Activated CD4-positive, alpha-beta memory T cell treated with anti-CD3 and anti-CD28 coated beads, Interleukin-2, amount 10 ng/mL, durations not matched to agents 7 days and 5 days (primary cell): ENCODE measurements at places on chromosomes 2 and 18. TPM values are rescaled to one million over a fixed set of nuclear protein-coding genes. Genes with fewer than 3 reads are reported as not detected.

CLEC4F gene
- not detected for total RNA-seq

LRRC30 gene
- not detected for total RNA-seq

DNA sequence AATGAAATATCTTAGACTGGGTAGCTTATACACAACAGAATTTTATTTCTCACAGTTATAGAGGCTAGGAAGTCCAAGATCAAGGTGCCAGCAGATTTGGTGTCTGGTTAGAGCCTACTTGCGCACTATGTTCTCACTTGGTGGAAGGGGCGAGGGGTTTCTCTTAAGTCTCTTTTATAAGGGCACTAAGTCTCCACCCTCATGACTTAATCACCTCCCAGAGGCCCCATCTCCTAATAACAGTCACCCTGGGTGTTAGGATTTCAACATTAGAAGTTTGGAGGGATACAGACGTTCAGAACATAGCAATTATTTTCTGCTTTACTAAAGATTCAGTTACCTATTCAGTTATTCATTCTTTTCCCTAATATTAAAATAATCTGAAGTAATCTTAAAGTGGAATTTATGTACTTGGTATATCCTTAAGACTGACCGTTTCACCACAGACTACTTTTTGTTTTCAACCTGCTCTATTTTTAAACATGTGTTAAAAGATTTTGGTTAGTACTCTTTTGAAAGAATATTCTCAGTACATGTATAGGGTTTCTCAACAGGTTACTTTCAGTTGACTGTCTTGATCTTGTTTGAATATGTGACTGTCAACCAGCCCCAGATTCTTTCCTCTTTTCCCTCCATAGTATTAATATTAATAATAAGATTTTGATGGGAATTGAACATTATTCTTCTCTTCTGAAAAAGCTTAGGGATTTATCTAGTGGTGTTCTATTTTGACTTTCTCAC is 130.0 kb downstream of the TAF4B start:
- H3K36me3 ChIP-seq = peaks cover 7% of the 10 kb centered on the region
- H3K4me1 ChIP-seq = no peaks in the 10 kb centered on the region
- no peak overlapping the region for H3K4me3 ChIP-seq
- DNase-seq = no peak
- no peaks in the 10 kb centered on the region for H3K27me3 ChIP-seq
- H3K27ac ChIP-seq = no peak overlapping the region

GRCh38 chr2:160465406-160465805 is 28.2 kb downstream of the RBMS1 start:
- DNase-seq = no peak
- H3K27ac ChIP-seq = no peak overlapping the region
- no peak overlapping the region for H3K4me3 ChIP-seq
- H3K36me3 ChIP-seq = peaks cover 11% of the 10 kb centered on the region
- H3K4me1 ChIP-seq = peaks cover 24% of the 10 kb centered on the region
- no peaks in the 10 kb centered on the region for H3K27me3 ChIP-seq

DNA sequence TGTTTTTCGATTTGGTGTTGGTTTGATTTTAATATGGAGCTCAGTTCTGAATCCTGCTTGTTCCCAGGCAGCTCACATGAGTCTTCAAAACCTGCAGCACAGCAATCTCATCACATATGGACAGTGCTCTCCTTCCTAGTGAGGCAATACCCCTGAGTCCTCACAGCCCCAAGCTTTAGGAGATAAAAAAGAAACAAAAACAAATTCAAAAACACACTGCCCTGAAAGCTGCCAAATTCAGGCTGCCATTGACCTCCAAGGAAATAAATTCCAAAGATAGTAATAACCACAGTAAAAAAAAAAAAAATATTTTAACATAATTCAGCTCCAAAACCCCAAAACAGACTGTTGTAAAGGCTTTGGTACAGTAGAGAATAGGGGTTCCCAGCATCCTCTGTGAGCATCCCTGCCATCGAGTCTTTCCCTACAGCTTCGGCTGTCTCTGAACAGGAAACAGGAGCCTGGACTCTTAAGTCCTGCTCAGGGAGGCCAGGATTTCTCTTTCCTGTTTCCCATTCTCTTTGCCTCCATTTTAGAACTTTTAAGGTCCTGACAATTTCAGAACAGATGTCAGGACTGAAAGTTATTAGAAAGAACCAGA is 14.7 kb upstream of the SP3 start:
- peaks cover 3% of the 10 kb centered on the region for H3K27me3 ChIP-seq
- H3K4me1 ChIP-seq = no peaks in the 10 kb centered on the region
- no peak for DNase-seq
- no peaks in the 10 kb centered on the region for H3K36me3 ChIP-seq
- no peak overlapping the region for H3K4me3 ChIP-seq
- no peak overlapping the region for H3K27ac ChIP-seq

- peak; percentile 68 for DNase-seq
- no peak overlapping the region for H3K27ac ChIP-seq
- no peak overlapping the region for H3K4me3 ChIP-seq
- peaks cover 4% of the 10 kb centered on the region for H3K4me1 ChIP-seq
- no peaks in the 10 kb centered on the region for H3K36me3 ChIP-seq
These were observed 22.7 kb upstream of the GMPPA start for GRCh38 chr2:219475697-219476651.

DNA sequence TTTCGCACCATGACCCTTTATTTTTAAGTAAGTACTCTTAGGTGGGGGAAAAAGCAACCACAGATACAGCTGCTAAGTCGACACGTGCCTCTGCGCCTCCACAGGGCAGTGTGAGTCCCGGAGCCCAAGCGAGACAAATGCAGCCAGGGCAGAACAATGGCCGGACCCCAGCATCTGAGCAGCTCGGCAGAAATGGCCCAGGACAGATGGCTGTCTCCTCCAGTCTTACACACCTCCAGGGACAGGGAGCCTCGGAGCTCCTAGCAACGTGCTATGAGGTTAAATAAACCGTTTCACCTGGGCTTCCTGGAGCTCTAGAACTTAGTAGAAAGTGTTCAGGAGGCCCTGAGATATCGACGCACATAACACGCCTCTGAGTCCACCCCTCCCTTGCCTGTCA is 47.3 kb upstream of the SALL3 start:
- DNase-seq = no peak
- no peaks in the 10 kb centered on the region for H3K36me3 ChIP-seq
- no peaks in the 10 kb centered on the region for H3K27me3 ChIP-seq
- no peaks in the 10 kb centered on the region for H3K4me1 ChIP-seq
- no peak overlapping the region for H3K27ac ChIP-seq
